ENCODE measurements at places on chromosomes 3 and 15.

- DNase-seq: no peak
Measured at GRCh38 chr3:152893647-152894046, 58.7 kb downstream of the P2RY1 start.

- no peak for DNase-seq
Measured at GRCh38 chr3:193929921-193930646, 205.9 kb upstream of the HES1 start.

DNA sequence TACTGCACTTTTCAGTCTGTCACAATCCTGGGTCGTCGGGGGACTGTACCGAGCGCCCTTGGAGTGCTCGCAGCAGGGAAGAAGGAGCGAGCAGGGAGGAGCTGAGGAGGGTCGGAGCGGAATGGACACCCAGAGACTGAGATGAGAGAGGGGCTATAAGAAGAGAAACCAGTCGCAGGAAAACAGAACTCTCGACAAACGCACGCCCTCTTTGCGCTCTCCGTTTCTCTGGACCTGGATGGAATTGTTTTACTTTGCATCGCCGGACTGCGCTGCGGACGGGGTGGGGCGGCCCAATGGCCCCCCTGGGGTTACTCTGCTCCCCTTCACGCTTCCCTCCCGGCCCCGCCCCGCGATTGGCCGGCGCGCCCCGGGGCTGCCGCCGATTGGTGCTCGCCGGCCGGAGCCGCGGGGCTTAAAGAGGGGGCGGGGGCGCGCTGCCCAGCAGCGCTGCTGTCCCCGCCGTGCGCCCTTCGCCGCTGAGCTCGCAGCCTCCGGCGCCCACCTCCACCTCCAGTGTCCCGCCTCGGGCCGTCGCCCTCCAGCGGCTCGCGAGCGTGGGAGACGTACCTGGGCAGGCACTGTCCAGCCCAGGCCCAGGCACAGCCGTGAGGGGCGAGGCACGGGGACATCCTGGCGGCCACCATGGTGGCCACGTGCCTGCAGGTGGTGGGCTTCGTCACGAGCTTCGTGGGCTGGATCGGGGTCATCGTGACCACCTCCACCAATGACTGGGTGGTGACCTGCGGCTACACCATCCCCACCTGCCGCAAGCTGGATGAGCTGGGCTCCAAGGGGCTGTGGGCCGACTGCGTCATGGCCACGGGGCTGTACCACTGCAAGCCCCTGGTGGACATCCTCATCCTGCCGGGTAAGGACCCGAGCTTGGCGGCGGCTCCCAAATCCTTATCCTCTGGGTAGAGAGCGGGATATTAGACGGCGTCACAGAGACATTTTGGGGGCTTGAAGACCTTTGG is at the start of gene CLDN11:
Gene CLDN11, plus strand, starts transcription at position 447 of the 977 bp plus-strand sequence. Its CDS starts 199 bp downstream, at position 646.
- peak; percentile 86 for DNase-seq

DNA sequence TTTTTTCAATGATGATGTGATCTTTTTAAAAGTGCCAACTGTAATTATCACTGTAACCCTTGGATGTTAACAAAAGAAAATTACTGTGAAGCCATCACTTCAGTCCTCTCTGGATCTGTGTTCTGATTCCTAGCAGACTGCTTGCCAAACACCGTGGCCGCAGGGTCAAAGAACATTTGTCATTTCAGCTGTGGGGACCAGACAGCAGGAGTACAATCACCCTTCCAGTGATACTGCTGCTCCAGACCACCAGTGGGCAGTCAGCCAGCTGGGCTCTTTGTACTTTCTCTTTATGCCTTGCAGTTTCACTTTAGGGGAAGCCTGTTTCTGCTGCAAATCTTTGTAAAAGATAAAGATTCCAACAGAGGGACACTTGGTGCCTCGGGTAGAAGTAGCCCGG is 770.0 kb downstream of the GRM7 start:
- DNase-seq: no peak

GRCh38 chr3:127734754-127735473 is 62.2 kb downstream of the ABTB1 start:
- DNase-seq: peak; percentile 77

DNA sequence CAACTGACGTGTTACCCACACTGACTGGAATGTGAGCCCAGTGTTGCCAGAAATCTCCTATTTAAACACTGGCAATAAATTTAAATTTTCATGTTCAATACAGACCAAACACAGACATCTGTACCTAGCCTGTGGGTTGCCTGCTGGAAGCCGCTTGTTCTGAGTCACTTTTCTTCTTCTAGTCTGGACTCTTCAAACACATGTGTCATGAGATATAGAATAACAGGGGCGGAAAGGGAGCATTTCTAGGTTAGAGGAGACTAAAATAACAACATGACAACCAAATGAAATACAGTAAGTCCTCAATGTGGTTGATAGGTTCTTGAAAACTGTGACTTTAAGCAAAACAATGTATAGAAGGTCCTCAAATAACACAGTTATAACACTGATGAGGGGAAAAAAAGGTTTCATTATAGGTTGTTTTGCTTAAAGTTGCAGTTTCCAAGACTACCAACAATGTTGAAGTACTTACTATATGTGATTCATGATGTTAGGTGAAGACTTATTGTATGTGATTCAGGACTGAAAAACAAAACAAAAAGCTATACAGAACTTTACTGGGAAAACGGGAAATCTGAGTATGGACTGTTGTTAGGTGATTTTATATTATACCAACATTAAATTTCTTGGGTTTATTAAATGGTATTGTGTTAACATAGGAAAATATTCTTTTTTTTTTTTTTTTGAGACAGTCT is 63.1 kb downstream of the PRKAR2A start:
- DNase-seq: no peak

GRCh38 chr3:171345107-171345843 is 114.9 kb downstream of the TNIK start:
- DNase-seq: no peak

- no peak for DNase-seq
Measured at GRCh38 chr3:17122758-17123157, 238.0 kb downstream of the PLCL2 start.

DNA sequence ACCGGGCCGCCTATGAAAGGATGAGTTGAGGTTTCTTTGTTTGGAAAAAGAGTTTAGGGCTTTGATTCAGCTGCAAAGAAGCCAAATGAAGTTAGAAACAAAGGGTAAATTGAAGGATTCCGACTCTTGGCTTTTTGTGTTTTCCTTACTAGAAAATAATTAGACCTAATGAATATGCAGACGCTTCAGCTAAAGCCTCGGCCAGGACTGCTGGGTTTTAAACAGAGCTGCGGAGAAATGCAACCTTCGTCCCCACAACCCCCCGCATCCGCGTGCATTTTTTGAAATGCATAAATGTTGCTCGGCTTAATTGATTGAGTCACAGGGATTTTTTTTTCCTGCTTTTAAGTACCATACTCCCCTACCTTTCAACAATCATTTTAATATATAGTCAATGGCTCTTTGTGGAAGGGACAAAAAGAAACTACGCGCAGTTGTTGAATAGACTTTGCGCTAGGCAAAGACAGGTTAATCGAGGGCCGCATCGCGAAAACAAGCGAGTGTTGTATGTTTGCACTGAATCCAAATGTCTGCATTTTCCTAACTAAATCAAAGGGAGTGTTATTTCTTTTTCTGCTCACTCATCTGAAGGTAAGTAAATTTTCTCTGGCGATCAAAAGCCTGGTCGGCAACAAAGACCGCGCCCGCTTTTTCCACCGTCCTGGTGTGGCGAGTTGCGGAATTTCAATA is 1.3 kb upstream of the ZIC4 start:
- DNase-seq: no peak

DNA sequence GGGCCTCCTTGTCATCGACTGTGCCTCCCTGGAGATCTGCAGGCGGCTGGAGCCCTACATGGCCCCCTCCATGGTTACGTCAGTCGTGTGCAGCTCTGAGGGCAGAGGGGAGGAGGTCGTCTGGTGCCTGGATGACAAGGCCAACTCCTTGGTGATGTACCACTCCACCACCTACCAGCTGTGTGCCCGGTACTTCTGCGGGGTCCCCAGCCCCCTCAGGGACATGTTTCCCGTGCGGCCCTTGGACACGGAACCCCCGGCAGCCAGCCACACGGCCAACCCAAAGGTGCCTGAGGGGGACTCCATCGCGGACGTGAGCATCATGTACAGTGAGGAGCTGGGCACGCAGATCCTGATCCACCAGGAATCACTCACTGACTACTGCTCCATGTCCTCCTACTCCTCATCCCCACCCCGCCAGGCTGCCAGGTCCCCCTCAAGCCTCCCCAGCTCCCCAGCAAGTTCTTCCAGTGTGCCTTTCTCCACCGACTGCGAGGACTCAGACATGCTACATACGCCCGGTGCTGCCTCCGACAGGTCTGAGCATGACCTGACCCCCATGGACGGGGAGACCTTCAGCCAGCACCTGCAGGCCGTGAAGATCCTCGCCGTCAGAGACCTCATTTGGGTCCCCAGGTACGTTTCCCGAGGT is 146.5 kb downstream of the LRRK1 start:
- DNase-seq: no peak

GRCh38 chr3:181558870-181559269 is 152.9 kb upstream of the SOX2 start:
- DNase-seq: no peak

DNA sequence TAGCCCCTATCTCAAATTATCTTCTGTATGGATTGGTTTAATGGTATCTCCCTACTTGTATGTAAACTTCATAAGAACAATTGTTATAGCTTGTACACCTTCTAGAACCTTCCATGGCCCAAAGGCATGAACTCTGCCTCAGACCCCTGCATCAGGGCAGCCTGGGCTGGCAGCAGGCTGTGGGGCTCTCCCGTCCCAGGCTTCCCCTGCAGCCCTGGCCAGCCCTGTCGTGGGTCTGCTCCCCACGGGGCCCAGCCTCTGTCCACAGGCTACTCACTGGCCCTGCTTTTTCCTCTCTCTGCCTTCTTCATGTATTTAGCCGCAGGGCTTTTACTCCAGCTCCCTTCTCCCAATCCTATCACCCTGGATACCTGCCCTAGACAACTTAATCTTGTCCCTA is 4.4 kb downstream of the SCN5A start:
- DNase-seq: no peak
